CD4-positive, alpha-beta T cell treated with Interleukin-15 for 1 hour (primary cell): ENCODE measurements at places on chromosomes 2 and 18.

DNA sequence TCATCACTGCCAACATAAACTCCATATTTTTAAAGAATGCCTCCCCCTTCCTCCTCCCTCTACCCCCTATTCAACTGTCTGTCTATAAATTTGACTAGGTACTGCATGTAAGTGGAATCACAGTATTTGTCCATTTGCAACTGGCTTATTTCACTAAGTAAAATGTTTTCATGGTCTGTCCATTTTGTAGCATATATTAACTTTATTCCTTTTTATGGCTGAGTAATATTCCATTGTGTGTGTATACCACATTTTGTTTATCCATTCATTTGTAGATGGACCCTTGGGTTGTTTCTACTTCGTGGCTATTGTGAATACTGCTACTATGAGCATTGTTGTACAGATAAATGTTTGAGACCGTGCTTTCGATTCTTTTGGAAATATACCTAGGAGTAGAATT is 10.7 kb downstream of the SEH1L start:
- no peak for DNase-seq

- no peak for DNase-seq
Measured at GRCh38 chr2:110216803-110217202, 4.5 kb upstream of the MTLN start.

DNA sequence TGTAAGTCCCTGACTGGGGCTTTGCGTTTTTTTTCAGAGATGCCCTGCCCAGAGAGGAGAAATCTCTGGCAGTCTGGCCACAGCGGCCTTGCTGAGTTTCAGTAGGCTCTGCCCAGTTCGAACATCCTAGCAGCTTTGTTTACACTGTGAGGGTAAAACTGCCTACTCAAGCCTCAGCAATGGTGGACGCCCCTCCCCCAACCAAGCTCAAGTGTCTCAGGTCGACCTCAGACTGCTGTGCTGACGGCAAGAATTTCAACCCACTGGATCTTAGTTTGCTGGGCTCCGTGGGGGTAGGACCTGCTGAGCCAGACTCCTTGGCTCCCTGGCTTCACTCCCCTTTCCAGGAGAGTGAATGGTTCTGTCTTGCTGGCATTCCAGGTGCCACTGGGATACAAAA is 31.7 kb downstream of the L3MBTL4 start:
- no peak for DNase-seq

DNA sequence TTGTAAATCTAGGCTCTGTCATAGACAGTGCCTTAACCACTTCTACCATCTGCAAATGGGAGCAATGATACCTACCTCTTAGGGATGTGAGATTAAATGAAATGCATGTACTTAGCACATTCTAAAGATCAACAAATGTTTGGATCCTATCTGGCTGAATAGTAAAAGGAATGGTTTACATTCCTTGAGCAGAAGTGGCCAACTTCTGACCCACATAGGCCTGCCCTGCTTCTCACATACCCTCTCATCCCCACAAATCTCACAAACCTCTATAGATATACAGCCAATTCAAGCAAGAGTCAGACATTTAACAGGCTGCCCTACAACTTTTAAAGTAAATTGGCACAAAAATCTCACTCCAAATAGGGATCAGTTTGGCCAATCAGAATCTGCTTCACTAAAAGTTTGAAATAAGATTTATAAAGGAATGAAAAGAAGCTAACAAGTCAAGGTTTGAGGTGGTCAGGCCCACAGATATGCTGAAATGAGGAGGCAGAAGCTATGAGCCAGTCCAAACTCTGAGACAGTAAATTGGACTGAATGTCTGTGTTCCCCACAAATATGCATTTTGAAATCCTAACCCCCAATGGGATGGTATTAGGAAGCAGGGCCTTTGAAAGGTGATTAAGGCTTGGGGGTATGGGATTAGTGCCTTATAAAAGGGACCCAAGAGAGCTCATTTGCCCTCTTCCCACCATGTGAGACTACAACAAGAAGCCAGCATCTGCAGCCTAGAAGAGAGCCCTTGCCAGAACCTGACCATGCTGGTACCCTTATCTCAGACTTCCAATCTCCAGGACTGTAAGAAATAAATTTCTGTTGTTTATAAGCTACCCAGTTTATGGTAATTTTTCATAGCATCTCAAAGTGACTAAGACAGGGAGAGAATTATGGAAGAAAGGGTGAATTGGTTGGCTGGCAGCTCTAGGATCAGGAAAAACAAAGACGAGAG is 227.8 kb upstream of the RBMS1 start:
- DNase-seq = no peak

DNA sequence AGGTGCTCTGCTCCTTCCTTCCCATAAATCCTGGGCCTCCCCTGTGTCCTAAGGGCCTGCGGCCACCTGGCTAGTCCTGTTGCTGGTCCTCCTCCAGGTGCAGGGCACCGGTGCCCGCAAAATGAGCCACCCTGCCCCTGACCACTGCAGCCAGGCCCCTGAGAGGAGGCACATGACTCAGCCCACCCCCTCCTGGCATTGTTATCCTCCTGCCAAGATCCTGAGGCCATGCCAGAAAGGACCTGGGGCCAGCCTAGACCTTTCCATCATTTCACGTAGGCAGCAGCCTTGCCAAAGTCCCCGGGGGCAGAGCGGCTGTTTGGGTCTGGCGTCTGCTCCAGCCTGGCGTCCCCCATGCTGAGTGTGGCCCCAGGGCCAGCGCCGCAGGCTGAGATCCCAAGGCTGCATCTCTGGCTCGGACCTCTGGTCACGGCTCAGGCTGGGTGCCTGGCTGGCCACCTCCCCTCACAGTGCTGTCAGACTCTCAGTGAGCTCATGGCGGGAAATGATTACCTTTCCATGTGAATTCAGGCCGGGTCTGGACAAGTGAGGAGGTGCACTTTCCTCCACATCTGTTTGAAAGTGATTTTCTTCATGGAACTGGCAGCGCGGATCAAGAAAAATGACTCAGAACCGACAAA is 81.0 kb downstream of the NDUFA10 start:
- no peak for DNase-seq

DNA sequence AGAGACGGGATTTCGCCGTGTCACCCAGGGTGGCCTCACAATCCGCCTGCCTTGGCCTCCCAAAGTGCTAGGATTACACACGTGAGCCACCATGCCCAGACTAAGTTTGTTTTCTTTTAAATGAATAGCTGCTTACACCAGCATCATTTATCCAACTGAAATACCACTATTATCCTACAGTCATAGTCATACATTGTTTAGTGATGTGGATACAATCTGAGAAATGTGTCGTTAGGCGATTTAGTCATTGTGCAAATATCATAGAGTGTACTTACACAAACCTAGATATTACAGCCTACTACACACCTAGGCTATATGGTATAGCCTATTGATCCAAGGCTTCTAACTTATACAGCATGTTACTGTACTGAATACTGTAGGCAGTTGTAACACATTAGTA is 10.3 kb downstream of the ZC3H15 start:
- no peak for DNase-seq
